Stimulated activated CD4-positive, alpha-beta T cell treated with anti-CD3 and anti-CD28 coated beads, Interleukin-1b, Interleukin-23, amount 100 ng/mL, for 4 hours (primary cell): ENCODE measurements at places on chromosomes 3 and 15.

DNA sequence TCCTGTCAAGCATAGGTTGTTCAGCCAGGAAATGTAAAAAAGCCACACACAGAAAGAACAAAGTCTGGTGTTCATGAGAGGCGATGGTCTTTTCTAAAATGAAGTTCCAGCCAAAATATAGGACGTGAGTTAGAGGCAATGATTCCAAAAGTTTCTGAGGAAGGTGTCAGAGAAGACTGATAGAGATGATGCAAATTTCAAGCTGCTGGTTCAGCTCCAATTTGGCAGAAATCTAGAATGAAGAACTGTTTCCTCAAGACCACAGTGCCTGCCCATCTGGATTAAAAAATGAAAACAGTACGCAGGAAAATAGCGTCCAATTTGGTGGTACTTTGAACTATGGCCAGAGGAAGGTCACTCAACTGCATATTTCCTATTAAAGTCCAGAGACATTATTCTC lies 672.9 kb downstream of the SQOR start:
- no peak for DNase-seq

- DNase-seq = no peak
Measured at GRCh38 chr3:463252-464192, 267.0 kb downstream of the CHL1 start.

- DNase-seq = no peak
Measured at GRCh38 chr3:8555113-8555661, 53.6 kb downstream of the LMCD1 start.

DNA sequence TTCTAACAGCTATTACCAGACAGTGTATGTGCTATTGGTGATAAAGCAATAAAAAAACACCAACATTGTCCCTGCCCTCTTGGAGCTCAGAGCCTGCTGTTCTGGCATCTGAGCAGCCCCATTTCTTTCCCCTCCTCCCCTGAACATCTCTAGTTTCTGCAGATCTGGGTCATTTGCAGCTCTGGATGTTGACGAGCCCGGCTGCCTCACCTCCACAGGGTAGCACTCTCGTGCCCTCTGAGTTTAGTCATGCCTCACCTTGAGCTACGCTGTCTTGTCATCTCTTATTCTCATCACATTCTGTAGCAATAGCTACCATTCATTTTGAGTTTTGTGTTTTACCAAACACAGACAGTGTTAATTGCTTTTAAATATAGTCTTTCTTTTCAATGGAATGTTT lies 30.0 kb upstream of the GPR171 start:
- DNase-seq = no peak

GRCh38 chr3:111352585-111352984 lies 189.4 kb upstream of the CD96 start:
- no peak for DNase-seq

DNA sequence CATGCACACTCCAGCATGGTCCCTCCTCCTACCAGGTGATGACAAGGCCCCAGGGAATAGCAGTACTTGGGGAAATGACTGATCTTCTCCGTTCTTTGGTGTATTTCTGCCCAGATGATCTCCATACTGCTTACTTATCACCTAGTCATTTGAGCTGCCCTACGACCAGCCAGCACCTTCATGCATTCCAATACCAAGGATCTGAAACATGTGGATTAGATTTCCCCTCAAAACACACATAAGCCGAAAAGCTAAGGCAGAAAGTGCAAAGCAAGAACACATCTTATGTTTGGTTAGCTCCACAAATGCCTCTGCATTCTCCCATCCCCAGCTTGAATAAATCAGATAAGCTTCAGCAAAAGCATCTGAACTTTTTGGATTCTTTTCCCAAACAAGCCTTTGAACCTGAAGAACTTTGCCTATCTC lies 64.8 kb upstream of the BCL6 start:
- DNase-seq = no peak

DNA sequence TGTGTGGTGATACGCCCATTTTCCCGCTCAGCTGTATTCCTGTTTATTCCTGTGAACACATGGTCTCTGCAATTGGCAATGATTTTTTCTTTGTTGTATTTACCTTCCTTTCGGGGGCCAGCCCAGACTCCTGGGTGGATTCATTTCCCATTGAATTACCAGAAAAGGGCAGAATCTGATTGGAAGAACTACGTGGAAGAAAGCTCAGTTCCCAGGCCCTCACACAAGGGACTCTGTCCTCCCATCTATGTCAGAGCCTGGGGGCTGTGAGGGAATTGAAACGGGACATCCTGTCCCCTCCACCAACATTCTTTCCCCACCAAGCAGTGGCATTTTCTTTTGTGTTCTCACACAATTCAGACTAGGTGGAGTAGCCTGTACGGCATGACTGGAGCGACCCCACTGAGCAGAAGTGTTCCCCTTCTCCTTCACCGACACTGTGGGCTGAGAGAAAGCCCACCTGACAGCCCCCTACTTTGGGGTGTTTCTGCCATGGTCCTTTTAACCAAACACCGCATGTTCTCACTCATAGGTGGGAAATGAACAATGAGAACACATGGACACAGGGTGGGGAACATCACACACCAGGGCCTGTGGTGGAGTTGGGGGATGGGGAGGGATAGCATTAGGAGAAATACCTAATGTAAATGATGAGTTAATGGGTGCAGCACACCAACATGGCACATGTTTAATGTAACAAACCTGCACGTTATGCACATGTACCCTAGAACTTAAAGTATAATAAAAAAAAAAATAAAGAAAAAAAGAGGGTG lies 32.1 kb upstream of the RFTN1 start:
- DNase-seq = no peak

DNA sequence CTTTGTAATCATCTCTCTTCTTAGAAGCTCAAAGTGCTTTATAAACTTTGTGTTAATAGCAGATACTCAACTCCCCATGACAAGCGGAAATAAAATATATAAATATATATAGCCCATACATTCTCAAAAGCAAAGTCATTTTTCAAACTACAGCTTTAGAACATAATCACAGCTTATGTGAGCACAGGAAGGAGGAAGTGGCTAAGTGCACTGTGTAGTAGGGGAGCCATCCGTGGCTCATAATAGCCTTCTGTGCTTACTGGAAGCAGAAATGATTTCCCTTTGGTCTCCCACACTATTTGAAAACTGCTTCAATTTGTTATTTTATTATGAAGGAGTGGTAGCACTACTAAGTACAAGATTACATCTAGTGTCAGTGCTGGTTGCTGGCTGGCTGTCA lies 151.4 kb upstream of the ARL6 start:
- no peak for DNase-seq
